ENCODE measurements at places on chromosomes 2 and 18. TPM values are rescaled to one million over a fixed set of nuclear protein-coding genes. Genes with fewer than 3 reads are reported as not detected.

CD207 gene
- not detected for total RNA-seq

DNA sequence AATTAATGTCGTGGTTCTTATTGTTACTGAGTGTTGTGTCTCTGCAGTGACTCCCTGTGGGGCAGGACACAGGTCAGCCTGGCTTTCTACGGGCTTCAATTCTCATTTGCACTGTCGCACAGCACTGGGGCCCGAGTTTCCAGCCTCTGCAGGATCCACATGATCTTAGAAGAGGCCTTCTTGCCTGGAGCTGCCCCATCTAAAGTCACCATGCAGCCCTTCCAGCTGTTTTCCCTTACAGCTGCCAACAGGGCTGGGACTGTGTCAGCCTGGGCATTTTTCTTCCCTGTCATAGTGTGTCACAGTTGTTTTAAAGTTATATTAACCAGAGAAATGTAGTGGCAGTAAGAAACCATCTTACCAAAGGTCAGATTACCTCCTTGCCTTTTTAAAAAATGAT lies 27.0 kb downstream of the FHL2 start:
- no peak for ATAC-seq

GRCh38 chr18:58572181-58572580 lies 56.7 kb downstream of the ALPK2 start:
- no peak for ATAC-seq

DNA sequence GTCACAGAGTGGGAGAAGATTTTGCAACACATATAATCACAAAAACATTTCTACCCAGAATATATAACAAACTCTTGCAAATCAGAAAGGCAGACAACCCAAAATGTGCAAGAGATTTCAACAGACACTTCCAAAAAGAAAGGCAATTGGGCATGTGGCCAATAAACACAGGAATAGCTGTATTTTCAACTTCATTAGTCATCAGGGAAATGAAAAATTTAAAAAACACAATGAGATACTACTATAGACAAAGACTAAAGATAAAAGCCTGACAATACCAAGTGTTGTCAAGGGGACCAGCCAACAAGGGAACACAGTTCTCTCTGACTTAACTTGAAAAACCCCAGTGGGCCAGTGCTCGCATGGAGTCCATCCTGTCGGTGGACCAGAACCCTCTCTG lies 40.5 kb downstream of the MTHFD2 start:
- no peak for ATAC-seq
